Stimulated activated CD4-positive, alpha-beta T cell treated with anti-CD3 and anti-CD28 coated beads, Interleukin-12 subunit alpha, Interleukin-12 subunit beta, amount 100 ng/mL, for 48 hours (primary cell): ENCODE measurements at places on chromosomes 4 and X.

DNA sequence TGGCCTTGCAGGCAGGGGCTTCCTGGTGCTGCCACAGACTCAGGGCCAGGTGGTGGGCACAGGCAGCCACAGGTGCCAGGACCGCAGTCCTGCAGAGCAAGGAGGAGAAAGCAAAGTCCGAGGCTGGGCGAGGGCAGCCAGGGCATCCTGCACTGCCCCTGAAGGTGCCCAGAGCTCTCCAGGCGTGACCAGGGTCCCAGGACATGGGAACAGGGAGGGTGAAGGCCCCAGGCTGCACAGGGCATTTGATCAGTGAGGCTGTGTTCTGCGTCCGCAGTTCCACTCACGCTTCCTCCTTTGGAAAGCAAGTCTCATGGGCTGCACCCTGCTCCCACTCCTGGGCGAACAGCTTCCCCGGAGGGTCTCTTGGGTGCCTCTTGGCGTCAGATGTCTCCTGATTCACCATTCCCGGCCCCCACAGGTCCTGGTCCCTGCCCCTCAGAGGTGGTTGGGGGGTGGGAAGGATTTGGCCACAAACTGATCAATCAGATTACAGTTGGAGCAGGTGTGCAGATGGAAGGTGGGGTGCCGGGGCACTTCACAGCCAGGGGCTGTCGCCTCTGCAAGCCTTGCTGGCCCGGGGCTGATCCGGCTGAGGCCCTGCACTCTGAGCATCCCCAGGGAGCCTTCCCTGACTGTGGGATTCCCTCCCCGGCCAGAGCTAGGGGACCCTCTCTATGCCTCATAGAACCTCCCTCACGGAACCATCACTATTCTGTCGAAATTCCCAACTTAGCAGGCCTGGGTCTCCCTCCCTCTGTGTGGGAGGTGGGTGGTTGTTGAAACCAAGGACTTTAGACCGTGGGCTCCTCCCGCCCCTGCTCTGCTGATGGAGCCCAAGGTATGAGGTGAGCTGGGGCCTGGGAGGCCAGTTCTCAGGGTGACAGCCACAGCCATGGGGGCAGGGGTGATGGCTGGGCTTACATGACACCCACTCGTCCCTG is 3.3 kb downstream of the SH3TC1 start:
- no peak for DNase-seq

- DNase-seq, result no peak
Observed at GRCh38 chr4:47270201-47270888, 193.2 kb downstream of the COMMD8 start.

- no peak for DNase-seq
Observed at GRCh38 chrX:150472306-150472705, 96.1 kb upstream of the MTM1 start.

GRCh38 chrX:150983521-150984168 is 510 bp downstream of the HMGB3 start:
- DNase-seq, result no peak

DNA sequence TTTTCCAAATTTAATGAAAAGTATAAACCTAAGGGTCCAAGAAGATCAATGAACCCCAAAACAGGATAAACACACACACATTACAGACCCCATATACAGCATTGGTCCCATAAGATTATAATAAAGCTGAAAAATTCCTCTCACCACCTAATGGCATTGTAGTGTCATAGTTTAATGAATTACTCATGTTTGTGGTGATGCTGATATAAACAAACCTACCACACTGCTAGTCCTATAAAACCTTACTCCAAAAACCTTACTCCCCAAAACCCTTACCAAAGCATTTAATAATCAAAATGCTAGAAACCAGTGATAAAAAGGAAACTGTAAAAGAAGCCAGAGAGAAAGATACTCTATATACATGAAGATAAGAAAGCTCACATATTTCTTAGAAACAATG is 148.1 kb upstream of the SH3RF1 start:
- no peak for DNase-seq

DNA sequence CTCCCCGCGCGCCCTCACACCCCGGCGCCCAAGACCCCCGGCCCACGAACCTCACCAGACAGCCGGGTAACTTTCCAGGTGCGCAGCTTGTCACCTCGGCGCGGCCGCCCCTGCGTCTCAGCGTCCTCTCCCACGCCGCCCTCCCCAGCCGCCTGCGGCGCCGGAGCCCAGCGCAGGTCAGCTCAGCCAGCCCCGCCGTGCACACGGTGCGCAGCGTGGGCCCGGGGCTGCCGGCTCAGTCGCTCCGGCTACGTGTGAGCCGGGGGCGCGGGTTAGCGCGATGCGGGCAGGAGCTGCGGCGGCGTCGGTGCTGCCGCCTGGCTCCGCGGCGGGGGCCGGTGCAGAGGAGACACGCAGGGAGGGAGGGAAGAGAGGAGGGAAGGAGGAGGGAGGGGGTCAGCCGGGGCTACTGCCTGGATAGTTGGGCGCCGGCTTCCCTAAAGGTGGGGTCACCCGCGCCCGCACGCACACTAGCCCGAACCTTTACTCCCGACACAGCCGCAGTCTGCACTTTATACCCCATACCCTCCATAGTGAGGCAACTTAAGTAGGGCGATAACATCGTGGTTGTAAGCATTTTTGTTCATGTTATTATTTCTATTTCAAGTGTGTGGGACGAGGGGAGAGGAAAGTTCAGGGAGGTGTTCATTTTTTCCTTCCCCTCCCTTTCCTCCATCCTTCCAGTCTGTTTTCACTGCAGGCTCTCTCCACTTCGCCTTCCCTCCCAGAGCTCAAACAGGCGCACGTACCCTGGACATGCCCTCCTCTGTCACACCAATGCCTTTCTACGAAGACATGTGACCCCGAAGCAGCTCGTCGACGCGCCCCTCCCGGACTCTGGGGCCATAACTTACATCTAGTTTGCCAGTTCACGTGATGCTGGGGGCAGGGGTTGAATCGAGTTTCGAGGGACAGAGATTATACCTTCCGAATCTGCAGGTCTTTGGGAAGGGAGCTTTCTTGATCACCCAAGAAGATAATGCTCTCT is at the start of gene PRKG2:
Gene PRKG2, minus strand, starts transcription at position 342 of the 988 bp plus-strand sequence. CDS start 10,175 bp downstream, outside the sequence.
- no peak for DNase-seq

DNA sequence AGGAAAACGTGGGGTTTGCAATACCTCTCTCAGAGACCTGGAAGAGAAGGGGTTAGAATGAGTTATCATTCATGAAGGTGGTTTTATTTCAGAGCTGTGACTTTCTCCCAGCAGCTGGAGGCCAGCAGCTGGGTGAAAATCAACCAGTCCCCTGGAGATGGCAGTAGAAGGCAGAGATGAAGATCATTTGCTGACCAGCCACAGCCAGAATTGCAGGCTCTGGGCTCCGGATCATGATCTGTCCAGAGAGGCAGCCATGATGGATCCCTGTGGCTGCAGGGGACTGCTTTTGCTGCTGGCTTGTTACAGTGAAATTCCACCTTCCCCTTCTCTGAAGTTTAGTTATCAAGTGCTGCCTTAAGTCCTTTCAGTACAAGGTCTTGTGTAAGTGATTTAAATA is 46.9 kb upstream of the TAB3 start:
- no peak for DNase-seq

- DNase-seq, result no peak
Observed at GRCh38 chr4:145851511-145852201, 87.0 kb downstream of the ZNF827 start.

DNA sequence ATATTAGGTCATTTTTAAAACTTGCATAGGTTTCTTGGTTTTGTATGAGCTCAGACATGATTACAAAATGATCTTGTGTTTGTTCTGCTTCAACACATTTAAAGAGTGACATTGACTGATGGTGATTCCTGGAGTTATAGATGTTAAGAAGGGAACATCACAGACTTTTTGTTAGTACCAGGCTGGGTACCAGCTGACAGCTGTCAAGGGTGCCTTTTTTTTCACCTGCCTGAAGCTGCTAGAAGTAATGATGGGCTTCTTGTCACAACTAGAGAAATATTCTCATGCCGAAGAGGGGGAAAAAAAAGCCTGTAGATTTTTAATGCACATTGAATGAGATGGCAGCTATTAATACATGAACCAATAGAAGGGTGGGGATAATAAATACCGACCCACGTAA is 226.6 kb upstream of the TRAM1L1 start:
- no peak for DNase-seq

DNA sequence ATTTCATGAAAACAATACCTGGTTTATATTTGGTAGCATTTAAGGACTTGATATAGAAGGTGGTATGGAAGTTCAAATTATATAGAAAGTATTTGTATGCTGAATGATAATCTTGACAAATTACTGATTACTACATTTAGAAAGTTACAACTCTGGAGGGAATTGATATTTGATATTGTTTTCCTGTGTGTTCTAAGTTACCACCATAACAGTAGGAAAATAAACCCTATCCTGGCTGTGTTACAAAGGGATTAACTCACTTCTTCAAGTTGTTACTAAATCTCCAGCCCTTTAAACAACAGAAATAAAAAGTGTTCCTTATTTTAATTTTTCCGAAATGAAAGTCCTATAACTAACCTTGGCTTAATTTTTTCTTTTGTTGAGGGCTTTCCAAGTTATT is 36.6 kb downstream of the FHL1 start:
- DNase-seq, result no peak

GRCh38 chrX:120015145-120016067 is 62.1 kb downstream of the RHOXF2B start:
- DNase-seq, result no peak

GRCh38 chrX:97126020-97126419 is 242.3 kb downstream of the RPA4 start:
- no peak for DNase-seq

DNA sequence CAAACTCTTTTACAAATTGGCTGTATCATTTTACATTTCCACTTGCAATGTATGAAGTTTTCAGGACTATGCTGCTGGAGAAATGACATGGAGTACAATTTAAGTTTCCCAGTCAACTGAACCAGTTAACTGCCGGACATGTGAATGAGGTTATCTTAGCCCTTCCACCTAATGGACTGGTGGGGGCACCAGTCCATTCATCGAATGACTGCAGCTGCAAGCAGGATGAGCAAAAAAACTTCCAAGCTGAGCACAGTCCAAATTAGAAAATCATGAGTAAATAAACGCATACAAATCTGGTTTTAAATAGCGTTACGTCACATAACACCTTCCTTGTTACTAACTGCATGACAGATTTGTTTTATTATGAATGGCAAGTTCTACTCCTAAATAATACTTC is 1131.5 kb downstream of the PCDH18 start:
- DNase-seq, result no peak

DNA sequence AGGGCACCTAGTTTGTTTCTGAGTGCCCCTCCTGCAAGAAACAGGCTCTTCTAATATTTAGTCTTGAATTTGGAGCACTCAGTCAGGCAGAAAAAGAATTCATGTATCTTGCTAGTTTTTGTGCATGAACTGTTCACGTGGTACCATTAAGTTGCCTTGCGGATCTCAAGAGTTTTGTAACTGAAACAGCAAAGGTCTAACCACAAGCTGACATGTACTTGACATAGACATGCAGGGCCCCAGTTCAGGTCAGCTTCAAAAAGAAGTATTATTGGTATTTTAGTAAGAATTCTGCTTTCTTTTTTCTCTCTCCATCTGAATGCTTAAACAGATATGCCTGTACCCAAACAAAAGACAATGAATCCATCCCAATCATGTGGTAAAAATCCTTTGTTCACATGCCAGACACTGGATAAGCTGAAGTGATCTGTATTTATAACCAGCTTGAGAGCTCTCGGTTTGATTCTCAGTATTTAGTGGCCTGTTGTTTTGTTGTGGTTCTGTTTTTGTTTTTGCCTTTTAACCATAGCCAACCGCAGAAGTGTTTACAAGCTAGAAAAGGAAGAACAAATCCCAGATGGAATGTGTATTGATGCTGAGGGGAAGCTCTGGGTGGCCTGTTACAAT is 13.0 kb downstream of the RGN start:
- DNase-seq, result no peak

DNA sequence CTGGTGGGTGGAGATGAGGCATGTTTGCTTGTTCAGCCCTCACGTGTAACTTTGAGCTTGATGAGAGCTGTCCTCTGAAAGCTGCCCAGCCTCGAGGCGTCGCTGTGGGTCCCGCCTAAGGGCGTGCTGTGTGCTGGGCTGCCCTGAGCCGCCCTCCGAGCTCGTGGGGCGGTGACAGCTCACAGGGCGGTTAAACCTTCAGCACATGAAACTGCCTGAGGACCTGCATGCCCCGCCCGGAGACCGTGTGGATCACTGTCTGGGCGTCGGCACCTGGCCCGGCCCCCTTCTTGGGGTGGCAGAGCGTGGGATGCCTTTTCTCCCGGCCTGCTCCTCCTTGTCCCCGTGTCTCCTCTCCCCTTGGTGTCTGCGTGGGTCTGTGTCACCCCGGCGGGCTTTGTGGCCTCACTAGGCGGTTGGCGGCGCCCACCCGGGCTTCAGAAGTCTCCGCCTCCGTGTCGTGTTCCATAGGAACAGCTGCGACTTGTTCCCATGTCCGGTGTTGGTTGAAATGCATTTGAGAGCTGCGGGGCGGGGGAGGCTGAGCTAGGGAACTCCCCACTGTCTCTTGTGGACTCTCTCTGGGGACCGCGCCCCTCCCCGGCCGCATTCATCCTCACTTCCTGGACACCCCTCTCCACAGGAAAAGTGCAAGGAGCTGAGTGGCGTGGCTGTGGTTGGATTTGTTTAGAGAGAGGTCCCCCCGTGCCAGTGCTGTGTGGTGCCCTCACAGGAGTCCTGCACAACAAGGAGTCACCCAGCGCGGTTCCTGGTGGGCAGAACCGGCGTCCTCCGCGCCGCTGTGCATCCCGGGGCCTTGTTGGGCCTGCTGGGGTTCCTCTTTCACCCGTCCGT is 6.8 kb downstream of the AKAP17A start:
- DNase-seq, result no peak

- DNase-seq, result no peak
Observed at GRCh38 chr4:182818926-182819730, 98.1 kb downstream of the DCTD start.

GRCh38 chrX:18278449-18278848 is 57.8 kb upstream of the BEND2 start:
- DNase-seq, result no peak

DNA sequence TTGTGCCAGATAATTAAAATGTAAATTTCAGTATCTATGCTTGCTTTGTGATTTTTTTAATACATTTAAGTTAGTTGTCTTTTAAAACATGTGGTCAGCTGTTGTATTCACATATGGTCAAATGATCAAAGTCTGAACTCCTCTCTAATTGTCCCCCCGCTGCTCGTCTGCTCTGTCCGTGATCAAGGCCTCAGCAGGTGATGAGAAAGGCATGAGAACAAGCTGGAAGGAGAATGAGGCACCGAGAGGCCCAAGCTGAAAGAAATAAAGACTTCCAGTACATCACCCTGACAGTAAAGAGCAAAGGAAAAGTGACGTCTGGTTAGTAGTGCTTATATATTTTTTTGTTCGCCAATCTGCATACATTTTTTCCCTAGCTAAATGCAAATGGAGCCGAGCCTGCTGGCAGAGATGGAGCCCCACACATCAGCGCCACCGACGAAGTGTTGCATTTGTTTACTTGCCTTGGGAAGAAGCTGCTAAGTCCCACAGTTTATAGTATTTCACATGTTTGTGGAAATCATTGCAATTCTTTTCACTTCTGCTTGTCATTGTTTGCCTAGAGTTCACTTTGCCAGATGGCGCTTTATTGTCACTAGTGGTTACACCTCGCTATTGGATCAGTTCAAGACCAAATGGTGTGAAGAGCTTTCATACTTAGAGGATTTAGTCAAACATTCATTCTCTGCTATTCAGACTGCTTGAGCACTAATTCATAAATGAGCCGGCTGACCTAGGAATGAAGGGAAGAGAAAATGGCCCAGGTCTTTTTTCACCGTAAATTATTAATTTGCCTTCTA is 181.5 kb downstream of the ZIC3 start:
- no peak for DNase-seq

GRCh38 chrX:48613502-48614160 is 16.3 kb downstream of the WDR13 start:
- DNase-seq, result no peak
